ENCODE measurements at places on chromosomes 4 and X.
A peak's percentile ranks its signal among the peaks of the same experiment; 100 is the strongest.

GRCh38 chrX:115060013-115060412 lies 42.6 kb upstream of the IL13RA2 start:
- no peaks in the 10 kb centered on the region for H3K36me3 ChIP-seq
- H3K27ac ChIP-seq: no peak overlapping the region
- H3K4me1 ChIP-seq: no peaks in the 10 kb centered on the region

DNA sequence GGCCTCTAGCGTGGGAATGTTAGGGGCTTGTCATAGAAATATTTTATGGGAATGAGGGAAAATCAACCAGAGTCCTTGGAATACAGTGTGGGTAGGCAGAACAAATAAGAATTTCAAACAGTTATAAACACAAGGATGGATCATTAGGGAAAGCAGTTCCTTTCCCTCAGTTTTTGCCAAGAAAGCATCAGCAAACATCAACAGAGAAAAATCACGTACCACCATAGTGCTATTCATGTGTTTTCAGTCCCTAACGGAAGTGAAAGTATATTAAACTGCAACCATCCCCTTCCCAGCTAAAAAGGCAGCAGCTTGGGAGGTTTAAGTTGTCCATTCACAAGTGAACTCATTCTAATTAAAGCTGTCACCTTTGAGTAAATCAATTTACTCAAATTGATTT lies 334.4 kb upstream of the PCDH18 start:
- no peaks in the 10 kb centered on the region for H3K4me1 ChIP-seq
- no peak overlapping the region for H3K27ac ChIP-seq
- no peaks in the 10 kb centered on the region for H3K27me3 ChIP-seq
- no peak for DNase-seq

GRCh38 chr4:122783301-122784215 lies 43.1 kb upstream of the FGF2 start:
- H3K4me3 ChIP-seq: no peak overlapping the region
- peaks cover 10% of the 10 kb centered on the region for H3K4me1 ChIP-seq
- H3K36me3 ChIP-seq: no peaks in the 10 kb centered on the region
- peak overlapping the region; percentile 6 for H3K27ac ChIP-seq

DNA sequence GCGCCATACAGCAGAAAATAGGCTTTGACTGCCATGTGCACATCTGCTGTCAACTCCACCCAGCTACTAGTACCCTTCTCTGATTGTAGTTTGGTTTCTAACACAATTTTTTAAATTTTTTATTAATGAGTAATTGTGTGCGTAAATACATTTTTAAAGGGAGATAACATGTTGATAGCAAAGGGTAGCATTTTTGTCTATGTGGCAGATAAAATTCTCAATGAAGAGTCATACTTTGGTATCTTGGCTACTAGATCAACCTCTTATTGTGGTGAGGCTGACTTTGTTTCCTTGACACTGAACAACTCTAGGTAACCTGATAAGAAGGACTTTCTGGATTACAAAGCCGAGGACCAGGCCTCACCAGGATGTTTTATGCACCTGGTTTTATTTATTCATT lies 9.5 kb downstream of the ADH4 start:
- H3K27me3 ChIP-seq: no peaks in the 10 kb centered on the region
- H3K27ac ChIP-seq: no peak overlapping the region
- no peaks in the 10 kb centered on the region for H3K36me3 ChIP-seq
- H3K4me1 ChIP-seq: no peaks in the 10 kb centered on the region

DNA sequence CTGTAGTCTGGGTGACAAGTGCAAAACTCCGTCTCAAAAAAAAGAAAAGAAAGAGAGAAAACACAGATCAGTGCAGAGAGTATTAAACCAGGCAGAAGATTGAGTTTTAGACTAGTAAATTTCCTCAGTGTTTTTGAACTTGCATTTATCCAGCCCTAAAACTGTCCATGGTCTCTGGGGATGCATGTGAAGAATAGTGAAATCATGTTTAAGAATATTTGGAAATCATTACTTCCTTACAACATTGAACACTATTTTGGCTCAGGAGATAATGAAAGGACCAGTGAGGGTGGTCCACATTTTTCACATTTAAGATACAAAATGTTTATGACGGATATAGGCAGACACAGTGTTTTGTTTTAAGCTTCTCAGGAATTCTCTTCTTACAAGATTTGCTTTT lies 195.8 kb upstream of the RASGEF1B start:
- DNase-seq: peak; percentile 88
- H3K27me3 ChIP-seq: no peaks in the 10 kb centered on the region
- H3K27ac ChIP-seq: no peak overlapping the region
- peaks cover 6% of the 10 kb centered on the region for H3K4me1 ChIP-seq
